ENCODE measurements at places on chromosomes 1 and 21.

- DNase-seq: no peak
Observed at GRCh38 chr1:237786066-237786719, 104.5 kb downstream of the ZP4 start.

DNA sequence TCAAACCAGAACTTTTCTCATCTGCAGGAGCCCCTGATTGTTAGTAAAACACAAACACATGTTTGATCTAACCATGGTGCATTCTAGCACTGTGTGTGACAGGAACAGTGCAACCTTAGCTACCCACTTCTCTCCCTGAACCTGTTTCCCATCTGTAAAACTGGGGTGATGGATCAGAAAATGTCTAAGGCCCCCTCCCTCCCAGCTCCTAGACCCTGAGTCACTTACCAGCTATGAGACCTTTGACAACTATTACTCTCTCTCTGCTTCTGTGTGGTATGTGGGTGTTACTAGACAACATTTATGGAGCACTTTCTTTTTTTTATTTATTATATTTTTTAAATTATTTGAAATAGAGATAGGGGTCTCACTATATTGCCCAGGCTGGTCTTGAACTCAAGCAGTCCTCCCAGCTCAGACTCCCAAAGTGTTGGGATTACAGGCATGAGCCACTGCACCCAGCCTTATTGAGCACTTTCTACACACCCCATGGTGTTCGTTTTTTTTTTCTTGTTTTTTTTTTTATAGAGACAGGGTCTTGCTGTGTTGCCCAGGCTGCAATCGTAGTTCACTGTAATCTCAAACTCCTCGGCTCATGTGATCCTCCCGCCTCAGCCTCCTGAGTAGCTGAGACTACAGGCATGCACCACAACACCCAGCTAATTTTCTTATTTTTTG lies 2.6 kb downstream of the INPP5B start:
- DNase-seq: peak; percentile 47

DNA sequence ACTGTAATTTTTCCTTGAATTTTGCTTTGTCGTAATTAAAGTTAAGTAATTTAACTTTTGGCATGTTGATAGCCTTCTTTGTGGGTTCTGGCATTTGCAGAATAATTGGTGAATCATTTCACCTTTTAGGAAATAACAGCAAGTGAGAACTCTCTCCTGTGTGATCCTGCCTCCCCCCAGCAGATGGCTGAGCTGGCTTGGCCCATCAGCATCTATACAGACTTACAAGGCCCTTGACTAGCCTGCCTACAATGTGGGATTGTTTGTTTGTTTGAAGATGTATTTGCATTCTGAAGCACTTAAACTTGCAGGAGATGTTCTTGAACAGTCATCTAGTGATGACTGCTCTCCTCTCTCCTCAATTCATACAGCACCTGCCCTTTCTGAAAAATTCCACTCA lies 55.9 kb downstream of the MACO1 start:
- DNase-seq: peak; percentile 23

DNA sequence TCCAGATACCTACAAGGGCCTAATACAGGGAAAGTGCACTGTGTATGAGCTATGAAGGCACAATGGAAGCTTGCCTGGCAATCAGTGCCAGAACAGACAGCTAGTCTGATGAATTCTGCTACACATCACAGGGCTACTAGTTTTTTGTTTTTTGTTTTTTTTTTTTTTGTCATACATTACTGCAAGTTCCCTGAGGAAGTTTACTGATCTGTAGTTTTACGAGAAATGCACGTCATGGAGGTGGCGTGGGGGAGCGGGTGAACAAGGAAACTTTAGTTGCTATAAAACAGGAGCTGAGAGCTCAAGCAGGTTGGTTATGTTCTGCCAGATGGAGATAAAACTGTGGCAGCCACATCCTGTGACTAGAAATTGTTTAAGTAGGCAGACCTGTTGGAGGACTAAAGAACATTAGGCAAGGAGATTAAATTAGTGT lies 17.7 kb downstream of the PTPRC start:
- no peak for DNase-seq

DNA sequence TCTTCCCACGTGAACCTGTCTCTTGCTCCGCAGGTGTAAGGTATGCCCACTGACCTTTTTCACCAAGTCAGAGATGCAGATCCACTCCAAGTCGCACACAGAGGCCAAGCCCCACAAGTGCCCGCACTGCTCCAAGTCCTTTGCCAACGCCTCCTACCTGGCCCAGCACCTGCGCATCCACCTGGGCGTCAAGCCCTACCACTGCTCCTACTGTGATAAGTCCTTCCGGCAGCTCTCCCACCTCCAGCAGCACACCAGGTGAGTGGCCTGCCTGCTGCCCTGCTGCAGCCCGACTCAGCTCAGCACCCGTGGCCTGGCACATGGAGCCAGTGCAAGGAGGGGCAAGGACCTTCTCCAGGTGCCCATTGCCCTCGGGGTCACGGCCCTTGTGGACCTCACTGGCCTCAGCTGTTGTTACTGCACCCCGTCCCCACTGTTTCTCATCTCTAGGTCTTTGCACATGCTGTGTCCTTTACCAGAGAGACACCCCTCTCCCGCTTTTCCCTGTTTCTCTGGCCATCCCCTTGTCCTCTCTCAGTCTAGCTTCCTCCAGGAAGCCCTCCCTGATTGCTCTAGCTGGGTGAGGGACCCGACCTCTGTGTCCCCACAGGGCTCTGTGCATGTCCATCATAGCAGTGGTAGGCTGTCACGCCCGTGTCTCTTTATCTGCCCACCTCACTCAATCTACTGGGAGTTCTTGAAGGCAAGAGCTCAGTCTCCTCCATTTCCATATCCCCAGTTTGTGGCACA lies 25.4 kb downstream of the ZNF362 start:
- no peak for DNase-seq

DNA sequence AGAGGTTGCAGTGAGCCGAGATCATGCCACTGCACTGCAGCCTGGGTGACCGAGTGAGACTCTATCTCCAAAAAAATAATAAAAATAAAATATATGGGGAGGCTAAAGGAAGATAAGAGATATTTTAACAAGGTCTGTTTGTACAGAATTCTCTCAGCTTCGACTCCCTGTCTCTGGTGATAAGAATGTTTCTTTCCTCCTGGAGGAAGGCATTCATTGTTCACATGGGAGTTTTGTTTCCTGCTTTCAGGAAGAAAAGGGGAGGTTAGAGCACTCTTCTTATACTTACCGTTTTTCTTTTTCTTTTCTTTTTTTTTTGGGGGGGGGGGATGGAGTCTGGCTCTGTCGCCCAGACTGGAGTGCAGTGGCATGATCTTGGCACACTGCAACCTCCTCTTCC lies 2.0 kb upstream of the NAXE start:
- DNase-seq: no peak

- DNase-seq: peak; percentile 96
Observed at GRCh38 chr21:41957991-41958766, 4.4 kb upstream of the C2CD2 start.

GRCh38 chr1:84687714-84688462 lies 2.4 kb downstream of the SSX2IP start:
- no peak for DNase-seq

- no peak for DNase-seq
Observed at GRCh38 chr1:84988588-84988987, 8.3 kb downstream of the MCOLN2 start.

GRCh38 chr1:100780814-100781213 lies 61.3 kb downstream of the VCAM1 start:
- no peak for DNase-seq

DNA sequence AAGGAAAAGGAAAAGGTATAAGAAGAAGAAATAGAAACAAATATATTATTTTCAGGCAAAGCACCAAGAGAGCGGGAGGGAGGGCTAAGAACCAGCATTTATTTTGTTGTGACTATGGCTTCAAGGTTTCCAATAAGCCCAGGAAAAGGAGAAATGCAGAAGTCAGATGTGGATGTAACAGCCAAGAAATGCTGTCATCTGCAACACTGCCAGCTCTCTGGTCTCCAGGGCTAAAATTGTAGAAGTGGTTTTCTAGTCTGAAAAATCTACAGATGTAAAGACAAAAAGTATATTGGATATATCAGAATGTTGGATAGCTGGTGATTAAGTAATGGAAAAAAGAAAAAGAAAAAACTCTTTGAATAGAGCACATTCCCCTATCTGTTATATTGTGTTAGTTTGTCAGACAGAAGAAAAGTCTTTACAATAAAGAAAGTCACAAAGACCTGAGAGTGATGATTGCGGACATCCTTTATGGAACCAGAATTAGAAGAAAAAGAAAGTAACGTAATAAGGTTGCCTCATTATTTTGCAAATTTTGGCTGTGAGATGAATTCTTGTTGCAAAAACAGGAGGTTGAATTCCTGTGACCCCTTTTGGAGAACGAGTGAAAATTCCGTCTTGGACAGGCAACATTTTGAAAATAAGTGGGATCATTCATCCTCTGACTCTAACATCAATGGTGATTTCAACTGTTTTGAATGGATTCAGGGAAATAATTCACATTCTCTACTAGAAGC lies 938.1 kb downstream of the TTLL7 start:
- no peak for DNase-seq

GRCh38 chr1:156656806-156657740 lies 15.2 kb downstream of the BCAN start:
- peak; percentile 49 for DNase-seq

DNA sequence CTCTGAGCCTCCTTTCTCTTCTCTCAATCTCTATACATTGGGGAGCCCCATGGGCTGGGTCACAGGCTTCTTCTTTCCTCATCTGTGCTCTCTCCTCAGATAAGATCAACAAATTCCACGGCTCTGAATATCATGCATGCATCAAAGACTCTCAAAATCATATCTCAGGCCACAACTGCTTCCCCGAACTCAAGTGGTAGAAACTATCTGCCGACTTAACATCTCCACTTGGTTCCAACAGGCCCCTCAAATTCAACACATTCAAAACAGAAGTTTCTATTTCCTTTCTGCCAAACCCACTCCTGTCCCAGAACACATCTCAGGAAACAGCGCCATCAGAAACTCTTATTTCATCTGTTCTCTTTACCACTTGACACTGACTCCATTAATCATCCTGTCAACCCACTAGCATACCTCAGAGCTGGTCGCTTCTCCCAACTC lies 16.7 kb downstream of the DDX59 start:
- DNase-seq: no peak

- no peak for DNase-seq
Observed at GRCh38 chr1:96498744-96499340, 222.7 kb upstream of the PTBP2 start.

DNA sequence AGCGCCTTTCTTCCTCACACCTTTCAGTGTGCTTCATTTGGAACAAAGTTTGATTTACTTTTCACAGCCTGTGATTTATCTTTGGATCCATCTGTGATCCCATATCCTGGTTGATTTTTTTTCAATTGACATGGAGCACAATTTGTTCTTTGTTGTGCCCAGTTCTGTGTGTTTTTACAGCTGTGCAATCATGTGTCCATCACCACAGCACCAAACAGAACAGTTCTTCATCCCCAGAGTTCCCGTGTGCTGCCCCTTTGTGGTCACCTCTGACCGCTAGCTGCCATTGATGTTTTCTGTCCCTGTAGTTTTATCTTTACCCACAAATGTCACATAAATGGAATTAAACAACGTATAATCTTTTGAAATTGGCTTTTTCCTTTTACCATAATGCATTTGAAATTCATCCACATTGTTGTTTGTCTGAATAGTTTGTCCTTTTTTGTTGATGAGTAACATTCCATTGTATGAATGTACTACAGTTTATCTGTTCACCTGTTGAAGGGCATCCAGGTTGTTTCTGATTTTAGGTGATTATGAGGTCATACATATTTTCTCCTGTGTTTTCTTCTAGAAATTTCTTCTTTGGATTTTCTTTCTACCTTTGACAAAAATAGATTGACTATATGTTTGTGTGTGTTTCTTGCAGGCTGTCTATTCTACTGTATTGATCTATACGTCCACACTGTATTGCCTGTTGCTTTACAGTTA lies 17.4 kb downstream of the MIGA1 start:
- peak; percentile 80 for DNase-seq

GRCh38 chr1:50661626-50662025 lies 238.4 kb upstream of the DMRTA2 start:
- peak; percentile 10 for DNase-seq

All from LHCN-M2 (cell line).